Mesenteric fat pad (tissue), 1 donor: ENCODE measurements at places on chromosomes 7 and 10. TPM values are rescaled to one million over a fixed set of nuclear protein-coding genes. Genes with fewer than 3 reads are reported as not detected.

CDHR3 gene
- total RNA-seq = 35.7 TPM

OR6B1 gene
- not detected for total RNA-seq

DPP6 gene
- 0.58 TPM for total RNA-seq

PTPN20 gene
- 0.74 TPM for total RNA-seq

AKAP9 gene
- 42.6 TPM for total RNA-seq

HPSE2 gene
- 1.9 TPM for total RNA-seq

CYP3A4 gene
- total RNA-seq = 0.26 TPM

SH2B2 gene
- 8.9 TPM for total RNA-seq

ANXA8L1 gene
- not detected for total RNA-seq

SPDYE16 gene
- total RNA-seq = not detected

KNDC1 gene
- 0.13 TPM for total RNA-seq

ATP6V1F gene
- total RNA-seq = 160 TPM

RASA4B gene
- 16.3 TPM for total RNA-seq

IDI2 gene
- total RNA-seq = not detected

FKBP6 gene
- not detected for total RNA-seq

PAPOLB gene
- 0.22 TPM for total RNA-seq

DGKI gene
- total RNA-seq = 10.1 TPM

EBLN1 gene
- not detected for total RNA-seq

ZPBP gene
- not detected for total RNA-seq

IKZF1 gene
- total RNA-seq = 22.0 TPM

TDRD1 gene
- total RNA-seq = 0.16 TPM

EPHB4 gene
- 45.6 TPM for total RNA-seq

GBX1 gene
- not detected for total RNA-seq

ACTL6B gene
- not detected for total RNA-seq

SPDYE11 gene
- not detected for total RNA-seq

SKIDA1 gene
- 0.58 TPM for total RNA-seq

NME8 gene
- total RNA-seq = 0.45 TPM

PDIA4 gene
- 101 TPM for total RNA-seq

CALML5 gene
- not detected for total RNA-seq

SFXN3 gene
- total RNA-seq = 46.5 TPM

LMOD2 gene
- not detected for total RNA-seq

NEUROD6 gene
- total RNA-seq = not detected

HABP2 gene
- not detected for total RNA-seq

IDE gene
- 37.4 TPM for total RNA-seq

PLEKHS1 gene
- 0.13 TPM for total RNA-seq

CUEDC2 gene
- total RNA-seq = 42.4 TPM

MOGAT3 gene
- total RNA-seq = not detected

PTF1A gene
- not detected for total RNA-seq

AZGP1 gene
- 76.2 TPM for total RNA-seq

NUTM2A gene
- 1.1 TPM for total RNA-seq

NFE2L3 gene
- 2.7 TPM for total RNA-seq

NRCAM gene
- total RNA-seq = 9.1 TPM

MMD2 gene
- total RNA-seq = not detected

FAM241B gene
- total RNA-seq = 2.6 TPM

PPP1R3C gene
- 3.0 TPM for total RNA-seq

TRUB1 gene
- total RNA-seq = 5.2 TPM

RTKN2 gene
- total RNA-seq = 0.06 TPM

TMEM236 gene
- 3.0 TPM for total RNA-seq

NPSR1 gene
- not detected for total RNA-seq

EMX2 gene
- total RNA-seq = 2.4 TPM

ETV1 gene
- 5.7 TPM for total RNA-seq

ANAPC16 gene
- total RNA-seq = 80.9 TPM
